ENCODE measurements at places on chromosomes 11 and 22.
A peak's percentile ranks its signal among the peaks of the same experiment; 100 is the strongest.

- DNase-seq, result no peak
Observed at GRCh38 chr22:41876275-41876674, 38.6 kb downstream of the SHISA8 start.

- no peak for DNase-seq
Observed at GRCh38 chr11:16815047-16815767, 76.8 kb downstream of the C11orf58 start.

- DNase-seq, result peak; percentile 38
Observed at GRCh38 chr11:116312570-116313391, 460.0 kb downstream of the BUD13 start.

DNA sequence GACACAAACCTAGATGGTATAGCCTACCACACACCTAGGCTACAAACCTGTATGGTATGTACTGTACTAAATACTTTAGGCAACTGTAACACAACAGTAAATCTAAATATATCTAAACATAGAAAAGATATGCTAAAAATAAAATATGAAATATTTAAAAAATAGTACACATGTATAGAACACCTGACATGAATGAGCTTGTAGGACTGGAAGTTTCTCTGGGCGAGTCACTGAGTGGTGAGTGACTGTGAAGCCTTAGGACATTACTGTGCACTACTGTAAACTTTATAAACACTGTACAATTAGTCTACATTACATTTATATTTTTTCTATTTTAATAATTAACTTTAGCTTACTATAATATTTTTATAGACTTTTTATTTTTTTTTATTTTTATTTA lies 1301.3 kb downstream of the FAM181B start:
- DNase-seq, result no peak

GRCh38 chr11:61922539-61922938 lies 5.2 kb upstream of the RAB3IL1 start:
- DNase-seq, result no peak

DNA sequence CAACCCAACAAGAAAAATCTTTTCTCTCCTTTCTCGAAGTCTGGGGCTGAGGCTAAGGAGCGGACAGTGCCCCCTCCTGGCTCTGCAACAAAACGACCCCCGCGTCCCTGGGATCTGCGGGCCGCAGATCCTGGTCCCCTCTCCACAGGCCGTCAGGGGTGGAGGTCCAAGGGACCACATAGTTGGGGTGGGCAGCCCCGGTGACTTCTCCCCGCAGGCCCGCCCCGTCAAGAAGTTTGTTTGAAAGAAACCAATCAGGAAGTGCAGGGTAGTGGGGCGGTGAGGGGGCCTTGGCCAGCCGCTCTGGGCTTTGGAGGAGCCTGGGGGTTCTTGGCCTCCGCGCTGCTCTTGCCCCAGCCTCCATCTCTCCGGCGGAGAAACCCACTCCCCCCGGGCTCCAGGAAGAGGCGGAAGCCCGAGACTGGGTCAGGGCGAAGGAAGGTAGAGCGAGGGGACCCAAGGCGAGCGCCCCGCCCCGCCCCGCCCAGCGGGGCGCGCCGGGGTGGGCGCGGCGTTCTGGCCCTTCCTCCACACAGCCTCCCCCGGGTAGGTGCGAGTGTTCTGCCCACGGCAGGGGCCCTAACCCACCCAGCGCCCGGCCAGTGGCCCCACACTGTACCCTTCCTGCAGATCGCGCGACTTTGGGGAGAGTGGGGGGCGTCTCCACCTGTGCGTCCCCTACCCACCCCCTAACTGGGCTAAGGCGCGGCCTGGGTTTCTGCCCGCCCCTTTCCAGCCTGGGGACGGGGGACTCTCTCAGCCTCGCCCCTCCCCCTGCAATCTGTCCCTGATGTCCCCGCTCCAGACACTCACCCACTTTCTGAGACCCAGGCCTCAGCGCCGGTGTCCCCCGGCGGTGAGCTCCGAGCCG lies 1.3 kb downstream of the TP53I11 start:
- no peak for DNase-seq

DNA sequence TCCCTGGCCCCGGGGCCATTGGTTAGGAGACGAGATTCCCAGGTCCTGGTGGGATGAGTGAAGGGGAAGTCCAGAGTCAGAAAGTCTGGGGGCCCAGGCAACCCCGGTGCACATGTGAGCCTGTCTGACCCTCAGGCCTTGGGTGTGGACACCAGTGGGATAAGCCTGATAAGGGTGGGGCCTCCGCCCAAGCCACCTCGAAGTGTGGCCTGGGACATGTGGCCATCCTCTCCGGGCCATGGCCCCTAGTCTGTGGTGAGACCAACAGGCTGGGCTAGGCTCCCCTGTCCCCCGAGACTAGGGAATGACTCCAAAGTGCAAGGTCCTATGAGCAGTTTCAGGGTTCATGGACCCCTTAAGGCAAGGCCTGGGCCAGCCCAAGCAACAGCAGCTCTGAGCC lies 6.3 kb downstream of the CABP7 start:
- DNase-seq, result no peak

GRCh38 chr22:49906071-49906798 lies 12.0 kb downstream of the ALG12 start:
- DNase-seq, result no peak

DNA sequence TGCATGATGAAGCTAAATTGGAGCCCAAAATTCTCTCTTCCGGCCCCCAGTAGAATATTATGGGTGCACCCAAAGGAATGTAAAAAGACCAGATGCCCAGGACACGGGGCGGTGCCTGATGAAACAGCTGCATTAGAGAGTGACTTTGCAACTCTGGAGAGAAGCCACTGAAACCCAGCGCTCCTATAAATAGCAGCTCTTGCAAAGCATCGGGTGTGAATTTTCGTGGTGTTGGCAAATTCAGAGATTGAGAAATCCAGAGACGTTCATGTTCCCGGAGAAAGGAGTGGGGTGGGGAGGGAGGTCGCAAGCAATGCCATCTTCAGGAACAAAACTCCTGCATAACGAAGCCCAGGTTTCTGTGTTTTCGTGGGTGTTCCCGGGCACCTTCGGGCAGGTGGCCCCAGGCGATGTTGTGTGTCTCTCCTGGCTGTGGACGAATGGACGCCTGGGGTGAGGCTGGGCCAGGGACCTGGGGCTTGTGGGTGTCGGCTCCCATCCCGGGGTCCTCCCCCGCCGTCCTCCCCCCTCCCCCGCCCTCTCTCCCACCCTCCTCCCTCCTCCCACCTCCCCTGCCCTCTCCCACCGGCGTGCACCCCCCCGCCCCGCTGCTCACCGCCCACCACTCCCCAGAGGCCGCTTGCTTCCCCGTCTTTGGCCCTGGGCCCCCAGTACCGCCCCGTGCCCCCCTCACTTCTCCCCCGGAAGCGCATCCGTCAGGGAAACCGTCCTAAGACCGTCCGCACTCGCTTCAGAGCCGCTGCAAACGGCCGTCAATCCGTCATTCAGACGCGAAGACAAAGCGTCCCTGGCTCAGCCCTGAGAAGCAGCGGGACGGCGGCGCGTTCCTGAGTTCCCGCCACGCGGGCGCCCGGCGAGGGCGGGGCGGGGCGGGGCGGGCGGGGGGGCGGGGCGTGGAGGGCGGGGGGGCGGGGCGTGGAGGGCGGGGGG lies 26.7 kb upstream of the TOLLIP start:
- DNase-seq, result peak; percentile 30
